Activated CD4-positive, alpha-beta T cell treated with anti-CD3 and anti-CD28 coated beads for 36 hours (primary cell): ENCODE measurements at places on chromosomes 6 and 20.
A peak's percentile ranks its signal among the peaks of the same experiment; 100 is the strongest.

DNA sequence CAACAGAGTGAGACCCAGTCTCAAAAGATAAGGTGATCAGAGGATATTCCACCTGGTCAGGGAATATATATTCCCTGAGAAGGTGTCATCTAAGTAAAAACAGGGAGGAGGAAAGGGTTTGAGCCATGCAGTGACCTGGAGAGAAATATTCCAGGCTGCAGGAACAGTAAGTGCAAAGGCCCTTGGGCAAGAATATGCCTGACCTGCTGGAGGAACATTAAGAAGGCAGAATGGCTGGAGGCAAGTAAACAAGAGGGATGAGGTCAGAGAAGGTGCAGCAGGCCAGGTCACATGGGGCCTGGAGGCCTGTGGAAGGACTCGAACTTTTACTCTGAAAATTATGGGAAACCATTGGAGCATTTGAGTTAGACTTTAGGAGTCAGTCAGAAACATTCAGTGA is 6.7 kb downstream of the DEF6 start:
- no peak for DNase-seq

GRCh38 chr6:45801471-45802289 is 214.0 kb downstream of the CLIC5 start:
- DNase-seq = peak; percentile 80

GRCh38 chr6:68777956-68778355 is 142.9 kb downstream of the ADGRB3 start:
- no peak for DNase-seq

DNA sequence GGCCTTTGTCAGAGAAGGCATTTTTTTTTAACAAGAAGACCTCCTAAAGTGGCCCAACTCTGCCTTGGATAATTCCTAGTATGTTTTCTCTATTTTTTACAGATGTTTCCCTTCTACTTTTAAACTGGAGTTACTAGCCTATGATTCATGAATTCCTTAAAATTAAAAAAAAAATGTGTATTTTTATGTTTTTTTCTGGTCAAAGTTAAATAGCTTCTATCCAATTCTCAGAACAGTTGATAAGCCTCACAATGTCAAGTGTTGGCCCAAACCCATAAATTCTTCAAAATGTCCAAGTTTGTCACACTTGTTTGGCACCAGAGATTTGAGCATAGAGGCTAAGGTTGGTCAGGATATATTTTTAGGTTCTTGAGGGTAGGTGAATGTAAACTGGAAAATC is 64.0 kb downstream of the JAG1 start:
- no peak for DNase-seq

DNA sequence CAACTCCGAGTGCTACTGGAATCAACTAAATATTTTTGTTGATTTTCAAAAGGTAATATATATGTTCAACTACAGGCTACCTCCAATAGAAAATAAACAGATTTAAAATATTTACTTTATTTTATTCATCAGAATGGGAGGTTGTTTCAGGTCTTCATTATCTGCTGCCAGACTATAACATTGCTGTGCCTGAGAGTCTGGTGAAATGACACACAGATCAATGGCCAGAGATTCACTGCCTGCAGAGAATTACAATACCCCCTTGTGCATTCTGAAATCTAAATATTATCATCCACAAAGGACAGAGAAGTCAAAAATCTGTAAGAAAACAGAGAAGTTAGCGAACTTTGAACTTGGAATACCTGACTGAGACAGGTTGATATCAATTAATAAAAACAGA is 667.8 kb upstream of the GJE1 start:
- DNase-seq = no peak

- no peak for DNase-seq
Observed at GRCh38 chr6:82818727-82819126, 246.9 kb downstream of the UBE3D start.

GRCh38 chr6:66865771-66866170 is 1158.7 kb upstream of the EYS start:
- DNase-seq = no peak

DNA sequence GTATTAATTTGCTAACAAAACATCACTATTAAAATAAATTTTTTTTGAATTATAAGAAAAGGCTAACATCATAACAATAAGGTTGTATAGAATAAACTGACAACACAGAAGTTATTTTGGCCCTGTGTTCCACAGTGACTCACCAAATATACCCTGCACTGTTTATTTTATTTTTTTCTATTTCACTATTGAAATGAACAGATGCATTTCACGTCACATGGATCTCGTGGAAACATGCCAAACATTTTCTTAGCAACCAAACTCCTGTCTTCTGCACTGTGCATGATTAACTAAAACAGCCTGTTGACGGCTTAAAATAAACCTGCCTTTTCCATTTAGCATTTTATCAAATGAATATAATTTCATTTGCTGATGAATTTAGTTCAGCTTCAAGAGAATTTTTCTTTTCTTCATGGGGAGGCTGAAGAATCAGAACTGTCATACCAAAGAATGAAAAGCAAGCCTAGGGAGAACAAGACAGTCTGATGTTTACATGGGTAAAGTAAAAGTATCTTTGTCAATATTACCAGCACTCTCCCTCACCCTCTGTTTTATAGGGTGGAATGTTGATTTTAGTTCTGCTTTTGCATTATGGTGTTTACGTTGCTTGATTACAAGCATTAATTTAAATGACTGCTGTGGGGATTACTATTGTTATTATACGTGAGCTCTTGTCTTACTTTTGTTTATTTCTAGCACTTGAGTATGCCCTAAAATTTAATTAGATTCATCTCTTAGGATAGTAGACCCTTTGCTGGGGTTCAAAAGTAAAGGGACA is 115.3 kb downstream of the LCA5 start:
- DNase-seq = no peak

DNA sequence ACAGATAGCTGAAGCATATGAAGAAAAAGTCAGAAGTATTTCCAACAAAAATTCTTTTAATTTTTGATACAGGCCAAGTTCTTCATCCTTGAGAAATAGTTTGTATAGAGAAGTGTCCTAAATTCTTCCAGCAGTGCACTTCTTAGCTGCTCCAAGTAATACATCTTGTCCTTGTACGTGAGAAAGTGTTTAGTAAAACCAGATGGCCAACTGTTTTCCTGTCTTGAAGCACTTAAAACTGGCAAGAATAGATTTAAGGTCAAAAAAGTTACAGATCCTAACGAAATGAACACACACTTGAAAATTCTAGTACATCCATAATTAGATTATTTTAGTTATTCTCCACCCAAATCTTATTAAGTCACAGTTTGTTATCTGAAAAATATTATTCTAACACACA is 52.2 kb upstream of the HSF2 start:
- DNase-seq = no peak
